D341Med (cell line): ENCODE measurements at places on chromosomes 16 and 17.

GRCh38 chr16:69094501-69094900 lies 11.0 kb upstream of the HAS3 start:
- DNase-seq, result no peak

- DNase-seq, result no peak
Measured at GRCh38 chr16:50329446-50330189, 39.2 kb downstream of the BRD7 start.

GRCh38 chr16:31268033-31268365 lies 8.2 kb downstream of the ITGAM start:
- DNase-seq, result no peak

DNA sequence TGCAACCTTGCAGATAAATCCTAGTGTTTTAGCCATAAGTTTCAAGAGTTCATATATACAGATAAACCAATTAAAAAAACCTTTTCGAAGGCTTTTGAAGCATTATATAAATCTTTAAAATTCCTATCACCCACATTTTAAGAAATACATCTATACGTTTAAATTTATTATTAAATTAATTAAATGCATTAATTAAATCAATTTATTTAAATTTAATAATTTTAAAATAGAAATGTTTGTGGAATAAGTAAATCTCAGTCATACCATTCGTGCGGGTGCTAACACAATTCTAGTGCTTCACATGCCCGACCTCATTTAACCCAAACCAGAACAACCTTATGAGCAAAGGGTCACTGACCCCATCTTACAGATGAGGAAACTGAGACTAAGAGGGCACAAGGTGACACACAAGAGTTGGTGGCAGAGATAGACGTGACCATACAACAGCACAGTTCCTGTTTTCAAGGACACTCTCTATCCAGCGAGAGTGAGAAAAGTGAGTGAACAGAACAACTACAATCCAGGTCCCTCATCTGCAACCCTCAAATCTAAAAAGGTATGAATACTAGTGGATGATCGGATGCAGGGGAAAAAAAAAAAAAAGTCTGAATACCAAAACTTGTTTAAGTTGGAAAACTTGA lies 1.4 kb downstream of the NSMCE1 start:
- no peak for DNase-seq

DNA sequence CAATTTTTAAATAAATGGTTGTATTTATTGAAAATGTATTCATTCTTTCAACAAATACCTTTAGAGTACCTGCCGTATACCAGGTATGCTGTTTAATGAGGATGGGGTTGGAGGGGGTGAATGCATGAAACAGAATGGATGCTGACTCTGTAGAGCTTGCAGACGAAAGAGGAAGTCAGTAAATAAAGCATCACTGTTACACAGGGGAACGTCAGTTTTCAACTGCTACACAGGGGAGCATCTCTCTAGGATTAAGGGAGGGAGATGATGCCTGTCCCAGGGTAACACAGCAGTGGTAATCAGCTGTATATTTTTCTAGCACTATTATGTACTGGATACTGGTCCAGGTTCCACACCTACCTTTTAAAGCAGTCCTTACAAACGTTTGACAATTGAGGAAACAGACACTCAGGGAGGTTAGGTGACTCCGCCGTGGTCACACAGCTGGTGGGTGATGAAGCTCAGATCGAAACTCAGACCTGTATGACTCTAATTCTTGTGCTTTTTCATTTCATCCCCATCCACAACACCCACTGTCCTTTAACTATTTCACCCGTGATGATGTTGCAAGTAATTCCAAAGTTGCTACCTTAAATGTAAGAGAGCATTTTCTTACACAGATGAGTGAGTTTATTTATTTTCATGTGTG lies 452.1 kb upstream of the HSBP1 start:
- DNase-seq, result no peak

GRCh38 chr16:80725566-80726162 lies 78.7 kb downstream of the CDYL2 start:
- DNase-seq, result no peak

GRCh38 chr17:35212668-35213067 lies 18.5 kb upstream of the SLC35G3 start:
- no peak for DNase-seq

DNA sequence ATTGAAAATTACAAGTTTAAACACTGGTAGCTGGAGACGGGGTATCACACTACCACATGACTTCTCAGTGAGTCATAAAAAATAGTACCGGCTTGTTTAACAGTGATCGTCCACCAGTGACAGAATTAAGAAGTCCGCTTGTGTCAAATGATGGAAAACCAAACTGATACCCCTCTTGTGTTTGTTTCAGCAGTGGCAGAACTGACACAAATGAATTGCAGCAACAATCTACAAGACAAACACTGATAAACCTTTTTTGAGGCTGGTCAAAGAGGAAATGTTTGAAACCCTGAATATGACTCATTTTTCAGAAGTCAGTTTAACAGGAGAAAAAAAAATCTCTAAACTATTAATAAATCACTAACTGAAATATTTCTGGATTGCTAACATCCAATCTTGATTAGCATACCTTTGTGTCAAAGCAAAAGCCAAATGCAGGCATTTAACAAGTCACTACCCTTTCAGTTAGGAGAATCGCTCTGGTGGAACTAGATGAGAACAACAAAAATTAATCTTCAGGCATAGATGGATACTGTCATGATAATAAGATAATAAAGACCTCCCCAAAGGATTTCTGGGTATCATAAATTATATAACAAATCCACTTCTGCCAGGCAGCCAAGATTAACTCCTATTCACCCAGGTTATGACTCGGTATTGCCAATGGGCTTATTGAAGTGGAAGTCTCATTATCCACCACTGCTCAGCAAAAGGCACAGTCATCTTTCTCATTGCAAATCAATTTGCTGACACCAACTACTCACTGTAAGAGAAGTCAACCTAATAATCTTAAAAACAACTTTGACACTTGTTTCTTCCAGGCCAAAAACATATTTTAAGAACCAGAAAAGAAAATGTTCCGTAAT lies 20.8 kb downstream of the DCUN1D3 start:
- DNase-seq, result no peak

- DNase-seq, result peak; percentile 38
Measured at GRCh38 chr17:44928136-44928535, 12.8 kb upstream of the GFAP start.

- DNase-seq, result no peak
Measured at GRCh38 chr17:5467416-5467815, 1.4 kb downstream of the DHX33 start.

DNA sequence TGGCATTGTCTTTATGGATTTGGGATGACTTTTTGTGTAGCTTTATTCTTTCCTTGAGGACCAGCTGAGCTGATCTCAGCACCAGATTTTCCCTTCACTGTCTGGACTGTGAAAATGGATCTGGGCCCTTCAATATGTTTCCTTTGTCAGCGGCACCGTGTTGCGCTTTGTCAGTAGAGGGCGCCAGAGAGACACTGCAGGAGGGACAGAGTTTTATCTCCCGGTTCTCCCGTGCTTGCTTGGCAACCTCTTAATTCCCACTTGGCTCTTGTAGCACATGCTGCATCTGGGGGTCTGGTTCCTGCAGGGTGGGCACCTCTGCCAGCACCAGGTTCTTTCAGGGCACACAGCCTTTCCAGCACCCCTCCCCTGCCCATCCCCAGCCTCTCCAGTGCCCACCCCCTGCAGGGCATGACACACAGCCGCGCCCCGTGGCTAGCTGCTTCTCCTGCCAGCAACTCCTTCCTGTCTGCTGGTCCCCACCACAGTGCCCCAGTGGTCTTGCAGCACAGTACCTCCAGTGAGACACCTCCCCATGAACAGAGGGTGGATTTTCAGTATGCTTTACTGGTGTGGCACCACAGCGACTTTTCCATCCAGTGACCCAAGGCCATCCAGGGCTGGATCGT lies 19.6 kb downstream of the OR1D5 start:
- peak; percentile 4 for DNase-seq

DNA sequence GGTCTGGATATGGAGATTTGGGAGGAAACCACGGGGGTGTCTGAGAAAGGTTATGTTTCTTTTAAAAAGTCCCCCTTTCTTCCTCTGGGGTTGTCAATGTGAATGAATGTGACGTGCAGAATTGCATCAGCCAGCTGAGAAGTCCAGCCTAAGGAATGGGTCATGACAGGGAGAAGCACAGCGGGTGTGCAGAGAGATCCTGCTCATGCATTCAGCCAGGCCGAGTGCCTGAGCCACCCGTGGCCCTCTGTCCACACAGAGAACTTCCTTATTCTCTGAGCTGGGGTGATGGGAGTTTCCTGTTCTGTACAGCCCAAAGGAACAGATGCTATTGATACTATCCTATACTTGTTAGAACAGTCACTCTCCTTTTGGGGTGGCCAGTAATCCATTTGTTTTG lies 117.9 kb downstream of the CPPED1 start:
- no peak for DNase-seq

DNA sequence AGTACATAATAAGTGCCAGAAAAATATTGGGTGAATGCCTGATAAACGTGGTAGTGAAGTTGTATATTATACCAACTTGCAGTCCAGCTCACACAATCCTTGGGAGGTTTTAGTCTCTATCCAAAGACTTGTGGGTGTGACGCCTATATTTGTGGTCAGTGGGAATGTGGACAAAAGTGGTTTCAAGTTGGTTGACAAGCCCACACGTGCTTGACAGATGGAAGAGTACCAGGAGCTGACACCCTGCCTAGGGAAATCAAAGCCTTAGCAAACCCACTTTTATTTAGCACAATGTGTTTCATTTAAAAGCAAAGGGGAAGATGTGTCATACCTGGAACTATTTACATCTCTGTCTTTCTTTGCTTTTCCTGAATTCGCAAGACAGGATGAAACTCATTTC lies 79.0 kb downstream of the CA10 start:
- DNase-seq, result no peak

- no peak for DNase-seq
Measured at GRCh38 chr16:68823401-68824135, 19.8 kb upstream of the TANGO6 start.

DNA sequence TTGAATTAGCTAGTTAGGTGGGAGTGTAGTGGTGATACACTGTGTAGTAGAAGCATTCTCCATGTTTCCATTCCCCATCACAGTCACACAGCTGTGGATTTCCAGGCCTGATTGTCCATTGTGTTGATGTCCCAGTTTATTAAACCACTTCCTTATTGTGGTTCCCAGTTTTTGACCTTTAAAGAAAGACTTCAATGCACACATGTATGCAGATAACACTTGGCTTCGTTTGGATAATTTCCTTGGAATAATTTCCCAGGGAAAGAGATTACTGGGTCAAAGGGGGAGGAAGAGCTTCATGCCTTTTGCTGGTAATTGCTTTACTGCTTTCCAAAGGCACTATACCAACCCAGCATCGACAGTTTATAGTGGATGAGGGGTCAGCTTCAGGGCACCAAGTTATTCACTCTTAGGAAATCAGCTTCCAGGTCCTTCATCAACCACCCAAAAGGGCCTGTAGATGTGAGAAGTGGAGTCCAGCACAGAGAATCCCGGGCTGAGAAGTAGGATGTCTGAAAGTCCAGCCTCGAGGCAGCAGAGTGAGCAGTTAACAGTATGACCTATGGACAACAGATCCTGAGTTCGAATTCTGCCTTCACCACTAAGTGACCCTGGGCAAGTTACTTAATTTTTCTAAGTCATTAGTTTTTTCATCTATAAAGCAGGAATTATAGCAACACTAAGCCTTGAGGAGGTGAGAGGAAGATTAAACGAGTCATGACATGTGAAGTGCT lies 31.3 kb upstream of the TNS4 start:
- no peak for DNase-seq

DNA sequence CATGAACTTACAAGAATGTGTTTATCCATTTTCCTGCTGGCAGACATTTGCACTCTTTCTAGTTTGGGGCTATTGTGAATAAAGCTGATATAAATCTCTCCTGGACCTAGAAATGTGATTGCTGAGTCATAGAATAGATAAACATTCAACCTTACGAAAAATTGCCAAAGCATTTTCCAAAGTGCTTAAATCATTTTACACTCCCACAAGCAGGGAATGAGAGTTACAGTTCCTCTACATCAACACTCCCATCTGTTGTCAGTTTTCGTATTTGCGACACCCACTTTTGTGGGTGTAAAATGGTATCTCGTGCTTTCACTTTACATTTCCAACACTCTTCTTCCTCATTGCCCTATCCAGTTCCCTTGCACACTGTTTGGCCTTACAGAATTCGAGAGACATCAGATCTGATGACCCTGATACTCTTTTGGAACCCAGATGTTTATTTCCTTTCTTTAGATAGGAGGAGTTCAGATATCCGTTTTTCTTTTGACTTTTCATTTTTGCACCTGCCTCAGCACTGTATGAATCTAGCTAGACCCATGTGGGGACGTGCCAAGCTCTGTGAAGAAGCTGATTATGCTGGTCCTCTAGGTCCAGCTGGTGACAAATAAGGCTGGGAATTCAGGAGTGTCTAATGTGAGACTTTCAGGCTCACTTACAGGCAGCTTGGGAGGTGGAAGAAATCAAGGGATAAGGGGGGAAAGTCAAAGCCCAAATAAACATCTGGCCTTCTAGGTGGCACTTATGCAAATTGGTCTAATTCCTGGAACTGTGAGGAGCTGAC lies 14.0 kb downstream of the SOX9 start:
- DNase-seq, result no peak

DNA sequence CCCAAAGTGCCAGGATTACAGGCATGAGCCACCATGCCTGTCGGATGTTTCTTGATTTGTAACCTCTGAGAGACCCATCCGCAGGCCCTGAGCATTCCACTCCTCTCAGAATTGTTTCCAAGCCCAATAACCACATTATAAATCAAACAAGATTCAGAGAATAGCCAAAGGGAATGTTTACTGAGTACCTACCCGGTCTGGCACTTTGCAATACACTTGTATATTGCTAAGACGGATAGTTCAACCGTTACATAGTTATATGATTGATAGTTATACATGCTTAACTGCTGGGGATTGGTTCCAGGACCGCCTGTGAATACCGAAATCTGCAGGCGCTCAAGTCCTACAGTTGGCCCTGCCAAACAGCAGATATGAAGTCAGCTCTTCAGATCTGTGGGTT lies 3.0 kb upstream of the KAT8 start:
- DNase-seq, result no peak

- peak; percentile 88 for DNase-seq
Measured at GRCh38 chr17:37358098-37358829, 17.5 kb upstream of the C17orf78 start.

- DNase-seq, result peak; percentile 100
Measured at GRCh38 chr17:76240461-76241203, at the start of gene RNF157. TSS of gene RNF157 (minus strand) at chr17:76240493. CDS start at chr17:76240240, 253 bp downstream.

- no peak for DNase-seq
Measured at GRCh38 chr17:18167421-18167820, 16.2 kb upstream of the ALKBH5 start.

DNA sequence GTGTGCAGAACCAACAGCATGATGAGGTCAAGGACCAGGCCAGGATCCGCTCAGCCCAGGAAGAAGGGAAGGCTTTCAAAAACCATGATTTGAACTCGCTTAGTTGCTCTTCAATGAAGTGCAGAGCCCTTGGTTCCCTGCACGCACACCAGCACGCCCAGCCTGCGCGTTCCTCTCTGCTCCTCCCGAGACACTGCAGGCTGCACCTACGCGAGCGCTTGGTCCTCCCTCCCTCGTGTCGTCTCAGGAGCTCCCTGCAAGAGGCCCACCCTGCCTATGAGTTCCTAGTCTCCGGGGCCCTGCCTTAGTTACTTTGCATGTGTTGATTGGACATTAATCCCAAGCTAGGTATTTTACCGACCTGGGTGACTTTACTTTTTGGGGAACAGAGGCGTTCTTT lies 132.9 kb upstream of the TNRC6C start:
- no peak for DNase-seq

- no peak for DNase-seq
Measured at GRCh38 chr16:86217891-86218270, 292.4 kb upstream of the FOXF1 start.

GRCh38 chr16:10879681-10880589 lies 2.9 kb downstream of the CIITA start:
- no peak for DNase-seq

- DNase-seq, result no peak
Measured at GRCh38 chr16:75579281-75579834, 13.2 kb downstream of the GABARAPL2 start.

GRCh38 chr16:11016524-11016988 lies 72.2 kb downstream of the CLEC16A start:
- no peak for DNase-seq
